ENCODE measurements at places on chromosomes 1 and 21.

DNA sequence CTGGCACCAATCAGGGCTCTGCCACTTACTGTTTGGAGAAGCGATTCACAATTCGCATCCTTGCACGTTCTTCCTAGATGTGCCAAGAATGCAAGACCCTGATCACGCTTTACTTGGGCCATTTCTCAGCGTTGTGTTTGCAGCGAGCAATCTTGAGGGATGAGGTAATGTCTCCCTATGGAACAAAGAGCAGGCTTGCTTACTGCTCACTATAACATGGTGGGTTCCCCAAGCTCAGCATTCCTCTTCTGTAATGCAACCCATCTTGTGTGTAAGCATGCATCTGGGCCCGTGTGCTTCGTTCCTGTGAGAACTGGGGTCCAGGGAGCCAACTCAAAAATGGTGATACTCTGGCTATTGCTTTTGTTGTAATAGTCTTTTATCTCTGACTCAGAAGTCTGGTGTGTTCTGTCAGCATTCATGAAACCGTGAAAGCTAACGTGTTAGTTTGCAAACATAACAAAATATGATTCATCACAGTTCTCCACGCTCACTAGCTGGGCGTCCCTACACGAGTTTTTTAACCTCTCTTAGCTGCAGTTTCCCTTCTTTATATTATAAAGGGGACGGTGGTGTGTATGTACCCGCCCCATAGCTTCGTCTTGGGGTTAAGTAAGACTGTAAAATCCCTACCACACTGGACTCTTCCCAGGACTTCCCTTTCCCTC lies 33.3 kb downstream of the DNTTIP2 start:
- peak; percentile 22 for DNase-seq

DNA sequence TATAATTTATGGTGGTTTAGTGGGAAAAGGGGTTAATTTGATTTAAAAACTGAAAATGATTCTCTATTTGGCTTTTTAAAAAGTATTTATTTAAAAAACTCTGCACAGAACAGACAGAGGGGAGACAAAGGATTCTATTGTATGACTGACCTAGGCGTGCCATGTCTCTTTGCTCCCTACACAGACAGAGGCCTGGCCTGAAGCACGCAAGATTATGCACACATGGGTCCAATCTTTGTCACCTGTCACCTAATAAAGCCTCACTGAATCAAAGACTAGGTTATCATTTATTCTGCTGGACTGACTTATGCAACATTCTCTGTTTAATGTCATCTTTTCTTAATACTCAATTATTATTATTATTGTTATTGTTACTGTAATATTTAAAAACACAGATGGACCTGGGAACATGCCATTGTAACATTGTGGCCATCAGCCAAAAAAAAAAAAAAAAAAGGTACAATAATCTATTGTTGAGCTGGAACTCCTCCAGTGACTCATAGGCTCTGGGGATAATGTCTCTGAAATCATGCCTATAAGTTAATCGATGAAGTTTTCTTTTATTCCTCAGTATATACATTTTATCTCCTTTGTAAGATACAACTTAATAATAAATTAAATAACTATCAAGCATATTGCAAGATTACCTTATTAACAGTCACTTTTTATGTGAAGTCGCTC lies 112.1 kb downstream of the RUNX1 start:
- DNase-seq, result no peak

DNA sequence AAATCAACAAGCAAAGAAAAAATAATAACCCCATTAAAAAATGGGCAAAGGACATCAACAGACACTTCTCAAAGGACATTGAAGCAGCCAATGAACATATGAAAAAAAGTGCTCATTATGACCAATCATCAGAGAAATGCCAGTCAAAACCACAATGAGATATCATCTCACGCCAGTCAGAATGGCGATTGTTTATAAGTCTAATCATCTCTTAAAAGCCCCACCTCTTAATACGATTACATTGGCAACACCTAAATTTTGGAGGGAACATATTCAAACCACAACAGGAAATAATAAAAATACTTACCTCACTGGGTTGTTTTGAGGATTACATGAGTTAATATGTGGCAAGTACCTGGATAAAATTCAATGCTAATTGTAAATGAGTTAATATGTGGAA lies 57.1 kb upstream of the PLPPR4 start:
- no peak for DNase-seq

- no peak for DNase-seq
These were observed 337.7 kb downstream of the DISC1 start for GRCh38 chr1:231964241-231964640.

DNA sequence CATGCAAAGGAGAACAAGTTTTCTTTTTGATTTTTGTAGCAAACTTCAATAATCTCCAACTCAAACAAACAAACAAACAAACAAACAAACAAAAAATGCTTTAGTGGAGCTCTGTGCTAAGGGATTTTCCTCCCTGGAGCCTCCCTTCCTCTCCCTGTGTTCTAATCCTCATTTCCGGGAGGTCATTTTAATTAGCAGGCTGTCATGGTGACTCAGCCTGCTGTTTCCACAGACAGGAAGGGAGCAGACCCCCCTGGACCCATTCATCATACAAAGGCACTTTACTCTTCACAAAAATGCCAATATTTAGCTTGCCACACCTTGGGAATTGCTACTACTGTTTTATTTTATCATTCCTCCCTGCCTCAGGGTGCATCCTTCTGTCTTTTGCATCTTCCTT lies 61.0 kb upstream of the SPATA6 start:
- no peak for DNase-seq

- DNase-seq, result no peak
These were observed 38.6 kb downstream of the NSL1 start for GRCh38 chr1:212752934-212753497.

- DNase-seq, result no peak
These were observed 22.1 kb downstream of the TCEA3 start for GRCh38 chr1:23402286-23403037.

DNA sequence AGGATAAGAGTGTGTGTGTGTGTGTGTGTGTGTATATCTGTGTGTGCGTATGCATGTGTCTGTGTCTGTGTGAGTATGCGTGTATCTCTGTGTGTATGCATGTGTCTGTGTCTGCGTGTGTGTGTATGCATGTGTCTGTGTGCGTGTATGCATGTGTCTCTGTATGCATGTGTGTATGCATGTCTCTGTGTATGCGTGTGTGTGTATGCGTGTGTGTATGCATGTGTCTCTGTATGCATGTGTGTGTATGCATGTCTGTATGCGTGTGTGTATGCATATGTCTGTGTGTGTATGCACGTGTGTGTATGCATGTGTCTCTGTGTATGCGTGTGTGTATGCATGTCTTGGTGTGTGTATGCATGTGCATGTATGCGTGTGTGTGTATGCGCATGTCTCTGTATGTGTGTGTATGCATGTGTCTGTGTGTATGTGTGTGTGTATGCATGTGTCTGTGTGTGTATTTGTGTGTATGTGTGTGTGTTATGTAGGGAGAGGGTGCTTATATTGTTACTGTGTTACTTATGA lies 247.8 kb downstream of the DYRK1A start:
- no peak for DNase-seq

DNA sequence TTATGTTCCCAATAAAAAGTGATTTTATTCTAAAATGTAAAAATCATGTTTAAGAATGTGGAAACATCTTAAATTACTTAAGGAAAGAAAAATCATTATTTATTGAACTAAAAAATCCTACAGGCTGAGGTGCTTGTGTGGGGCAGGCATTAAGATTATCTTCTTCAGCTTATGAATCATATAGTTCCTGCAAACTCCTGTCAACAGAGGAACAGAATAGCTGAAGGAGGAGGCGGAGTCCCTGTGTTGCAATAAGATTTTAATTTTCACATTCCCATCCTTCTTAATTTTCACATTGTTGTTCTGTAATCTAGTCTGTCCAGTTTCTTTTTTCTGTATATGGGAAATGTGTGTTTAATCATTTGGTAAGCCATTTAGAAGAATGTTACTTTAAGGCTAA lies 20.6 kb upstream of the OLFML3 start:
- DNase-seq, result no peak

DNA sequence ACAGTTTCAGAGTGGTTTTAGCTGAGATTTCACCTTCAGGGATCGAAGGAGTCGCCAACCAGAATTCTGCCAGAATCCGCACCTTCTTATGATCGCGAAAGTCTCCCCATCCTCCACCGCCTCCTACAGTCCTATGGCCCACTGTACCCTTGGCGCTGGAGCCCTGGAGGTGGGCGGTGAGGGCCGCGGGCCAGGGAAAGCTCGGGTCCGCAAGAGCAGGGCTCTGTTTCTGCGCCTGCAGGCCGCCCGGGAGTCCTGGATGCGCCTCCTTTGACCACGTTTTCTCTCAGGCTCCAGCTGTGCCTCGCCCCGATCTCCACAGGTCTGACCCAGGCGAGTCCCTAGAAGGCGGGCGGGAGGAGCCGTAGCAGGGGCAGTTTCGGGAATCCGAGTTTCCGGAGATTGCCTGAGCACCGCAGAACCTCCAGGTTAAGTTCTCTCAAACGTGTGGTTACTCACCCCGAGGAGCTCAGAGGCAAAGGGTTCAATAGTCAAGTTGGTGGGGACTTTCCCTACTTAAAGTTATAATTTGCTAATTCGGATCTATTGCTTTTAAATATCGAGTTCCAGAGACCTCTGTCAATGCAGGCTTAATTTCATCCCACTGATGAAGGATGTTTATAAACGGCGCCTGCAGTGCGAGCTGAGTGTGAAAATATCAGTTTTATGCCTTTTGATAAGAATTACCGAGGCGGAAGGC lies 3.2 kb upstream of the LHX8 start:
- no peak for DNase-seq

DNA sequence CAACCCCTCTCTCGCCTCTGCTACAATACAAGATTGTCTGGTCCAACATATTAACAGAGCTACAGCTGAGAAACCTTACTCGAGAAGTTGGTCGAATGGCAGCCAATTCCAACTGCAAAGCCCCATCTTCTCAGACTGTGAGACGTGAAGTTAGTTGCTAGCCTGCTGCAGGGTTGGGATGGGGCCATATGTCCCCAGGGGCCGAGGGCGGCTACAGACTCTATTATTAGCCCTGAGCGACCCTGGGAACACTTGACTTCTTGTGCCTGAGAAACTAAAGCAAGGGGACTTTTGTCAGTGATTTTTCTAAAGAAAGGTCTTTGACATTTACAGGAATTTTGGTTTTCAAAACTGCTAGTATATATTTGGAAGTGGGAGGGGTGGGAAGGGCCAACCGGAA lies 13.7 kb downstream of the NCF2 start:
- no peak for DNase-seq

DNA sequence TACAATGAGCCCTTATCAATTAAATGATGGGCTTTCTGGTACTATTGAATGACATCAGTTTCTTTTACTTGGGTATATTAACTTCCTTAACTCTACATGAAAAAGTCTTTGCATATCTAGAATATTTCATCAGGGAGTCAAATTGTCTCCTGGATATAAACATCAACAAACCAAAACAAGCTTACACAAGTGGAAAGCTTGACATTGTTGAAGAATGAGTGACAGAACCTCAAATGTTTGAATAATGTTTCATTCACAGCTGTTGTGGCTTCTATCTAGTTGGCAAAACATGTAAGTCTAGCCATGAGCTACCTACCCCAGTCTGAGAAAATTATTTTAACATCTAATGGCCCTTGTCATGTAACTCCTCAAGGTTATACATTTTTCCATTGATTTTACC lies 604.8 kb upstream of the ADAMTS5 start:
- DNase-seq, result no peak

- no peak for DNase-seq
These were observed 2.2 kb upstream of the IRF6 start for GRCh38 chr1:209808059-209808581.

GRCh38 chr1:6623269-6623965 lies 1.3 kb upstream of the THAP3 start:
- no peak for DNase-seq

DNA sequence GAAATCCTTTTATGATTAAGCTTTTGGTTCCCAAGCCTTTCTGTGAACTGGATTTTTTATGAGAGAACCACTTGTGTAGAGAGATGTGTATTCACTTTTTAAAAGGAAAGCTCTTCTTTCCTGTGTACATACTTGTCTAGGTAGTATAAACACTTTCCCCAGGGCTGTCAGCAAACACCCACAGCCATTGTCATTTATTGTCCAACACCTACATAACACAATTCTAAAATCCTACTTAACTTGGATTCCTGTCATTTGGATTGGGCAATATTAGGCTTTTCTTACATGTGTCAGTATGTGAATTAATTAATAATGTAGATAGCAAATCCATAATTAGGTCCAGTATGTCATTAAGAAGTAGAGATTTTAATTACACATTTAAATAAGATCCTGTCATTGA lies 12.3 kb downstream of the DDX20 start:
- no peak for DNase-seq

DNA sequence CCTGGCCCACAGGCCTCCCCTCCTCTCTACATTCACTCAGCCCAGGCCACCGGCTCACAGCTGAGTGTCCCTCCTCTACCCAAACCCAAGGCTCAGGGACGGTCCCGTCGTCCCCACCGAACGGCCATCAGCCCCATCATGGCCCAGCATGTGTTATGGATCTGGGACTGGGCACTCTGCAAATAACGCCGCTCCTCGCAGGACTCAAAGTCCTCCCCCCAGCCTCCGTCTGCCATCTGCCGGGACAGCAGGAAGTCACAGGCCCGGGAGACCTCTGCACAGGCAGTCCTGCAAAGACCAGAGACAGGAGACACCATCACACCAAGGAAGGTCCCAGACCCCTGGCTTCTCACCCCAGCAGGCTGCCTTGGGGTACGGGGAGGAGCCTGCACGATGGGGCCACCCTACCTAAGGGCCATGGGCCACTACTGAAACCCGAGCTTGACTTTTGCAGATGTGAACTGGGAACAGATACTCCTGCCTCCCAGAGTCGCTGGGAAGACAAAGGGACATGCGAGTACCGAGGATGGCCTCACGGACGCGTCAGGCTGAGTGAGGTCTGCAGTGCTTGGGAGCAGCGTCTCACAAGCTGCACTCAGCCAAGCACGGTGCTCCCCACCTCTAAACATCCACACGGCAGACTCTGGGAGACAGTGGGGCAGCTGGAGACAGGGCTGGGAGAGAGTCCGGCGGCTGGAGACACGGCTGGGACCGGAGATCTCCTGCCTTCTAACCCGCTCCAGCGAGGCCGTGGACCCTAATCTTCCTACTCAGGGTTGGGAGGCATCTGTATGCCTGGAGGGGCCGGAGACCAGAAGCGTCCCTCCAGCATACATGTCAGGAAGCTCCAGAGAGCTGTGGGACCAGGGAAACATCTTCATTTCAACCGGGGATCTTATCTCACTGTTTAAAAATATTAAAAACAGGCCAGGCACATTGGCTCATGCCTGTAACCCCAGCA lies 10.4 kb upstream of the SPATC1L start:
- DNase-seq, result no peak
